ENCODE measurements at places on chromosomes 16 and 17. TPM values are rescaled to one million over a fixed set of nuclear protein-coding genes. Genes with fewer than 3 reads are reported as not detected.

IL34 gene
- total RNA-seq, result 1.2 TPM

DNA sequence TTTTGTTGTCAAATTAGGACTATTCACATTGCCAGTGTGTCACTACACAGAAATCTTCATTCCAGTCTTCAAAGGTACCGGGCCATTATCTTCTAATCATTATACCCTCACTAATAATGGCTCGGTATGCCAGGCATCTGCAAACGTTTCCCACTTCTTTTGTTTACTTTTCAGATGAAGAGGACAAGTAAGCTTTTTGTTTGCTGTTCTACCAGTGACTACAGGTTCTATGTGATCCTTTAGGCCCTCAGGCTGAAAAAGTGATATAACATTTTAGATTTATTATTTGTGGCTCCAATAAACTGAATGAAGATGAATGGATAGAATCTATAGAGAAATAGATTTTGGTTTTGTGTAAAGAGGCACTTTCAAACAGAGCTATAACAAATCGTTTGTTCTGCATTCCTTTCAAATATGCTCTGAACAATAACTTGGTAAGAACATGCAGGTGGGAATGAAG, 403 bp upstream of the KRTAP3-1 start:
- no peak for DNase-seq

- peak; percentile 98 for DNase-seq
Observed at GRCh38 chr17:74987418-74987908, at the start of gene CDR2L. Gene CDR2L (plus strand): TSS chr17:74987632. CDS start chr17:74988044, 412 bp downstream.

- DNase-seq, result no peak
Observed at GRCh38 chr17:28480799-28481571, 7.5 kb downstream of the SLC13A2 start.

DNA sequence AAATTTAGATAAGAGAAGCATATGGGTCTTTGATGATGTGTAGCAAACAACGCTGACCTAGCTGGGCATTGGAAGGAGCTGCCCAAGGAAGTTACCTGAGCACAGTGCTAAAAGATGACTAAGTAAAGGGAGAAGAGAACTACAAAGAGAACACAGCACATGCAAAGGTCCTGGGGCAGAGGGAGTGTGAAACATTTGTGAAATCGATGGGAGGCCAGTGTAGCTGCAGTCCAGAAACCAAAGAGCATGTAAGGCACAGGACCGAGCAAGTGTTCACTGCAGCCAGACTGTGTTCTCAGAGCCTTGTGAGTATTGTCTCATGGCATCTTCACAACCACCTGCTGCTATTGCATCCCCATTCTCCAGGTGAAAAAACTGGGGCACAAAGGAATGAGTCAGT, 44.9 kb downstream of the ARHGAP27 start:
- no peak for DNase-seq

DNA sequence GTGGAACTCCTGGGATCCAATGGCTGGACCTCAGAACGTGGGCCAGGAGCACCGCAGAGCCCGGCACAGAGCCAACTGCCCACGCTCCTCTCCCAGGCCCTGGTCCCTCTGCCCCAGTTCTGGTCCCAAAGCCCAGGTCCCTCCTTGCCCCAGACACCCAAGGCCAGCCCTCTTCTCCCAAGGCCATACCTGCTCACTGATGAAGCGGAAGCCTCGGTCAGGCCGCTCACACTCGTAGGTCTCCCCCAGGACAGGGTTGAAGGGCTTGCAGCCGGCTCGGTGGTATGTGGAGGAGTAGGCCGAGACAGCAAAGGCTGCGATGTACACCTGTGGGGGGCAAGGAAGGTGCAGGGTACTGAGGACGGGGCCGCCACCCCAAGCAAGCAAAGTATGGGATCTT, 8.5 kb downstream of the OSBPL7 start:
- DNase-seq, result no peak

- no peak for DNase-seq
Observed at GRCh38 chr17:43579566-43580140, 33.5 kb upstream of the ETV4 start.

DNA sequence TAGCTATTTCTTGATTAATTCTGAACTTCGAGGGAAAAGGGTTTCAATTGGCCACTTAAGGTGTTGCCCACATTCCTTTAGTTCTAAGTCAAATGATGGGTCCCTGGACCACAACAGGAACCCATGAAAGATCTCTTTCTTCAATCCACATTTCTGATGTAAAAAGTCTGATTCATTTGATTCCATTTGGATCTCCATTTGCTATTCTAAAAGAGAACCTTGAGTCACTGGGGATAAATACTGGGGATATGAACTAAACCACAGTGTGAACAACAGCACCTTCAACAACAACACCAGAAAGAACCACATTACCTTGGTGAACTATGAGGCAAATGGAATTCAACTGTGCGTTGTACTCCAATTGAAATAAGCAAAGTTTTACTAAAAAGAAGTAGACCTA, 108.9 kb upstream of the IRX5 start:
- DNase-seq, result no peak

- no peak for DNase-seq
Observed at GRCh38 chr17:67035131-67036083, 8.9 kb upstream of the CACNG1 start.

KIF18B gene
- total RNA-seq, result 2.2 TPM
